ENCODE measurements at places on chromosomes 12 and 14.

DNA sequence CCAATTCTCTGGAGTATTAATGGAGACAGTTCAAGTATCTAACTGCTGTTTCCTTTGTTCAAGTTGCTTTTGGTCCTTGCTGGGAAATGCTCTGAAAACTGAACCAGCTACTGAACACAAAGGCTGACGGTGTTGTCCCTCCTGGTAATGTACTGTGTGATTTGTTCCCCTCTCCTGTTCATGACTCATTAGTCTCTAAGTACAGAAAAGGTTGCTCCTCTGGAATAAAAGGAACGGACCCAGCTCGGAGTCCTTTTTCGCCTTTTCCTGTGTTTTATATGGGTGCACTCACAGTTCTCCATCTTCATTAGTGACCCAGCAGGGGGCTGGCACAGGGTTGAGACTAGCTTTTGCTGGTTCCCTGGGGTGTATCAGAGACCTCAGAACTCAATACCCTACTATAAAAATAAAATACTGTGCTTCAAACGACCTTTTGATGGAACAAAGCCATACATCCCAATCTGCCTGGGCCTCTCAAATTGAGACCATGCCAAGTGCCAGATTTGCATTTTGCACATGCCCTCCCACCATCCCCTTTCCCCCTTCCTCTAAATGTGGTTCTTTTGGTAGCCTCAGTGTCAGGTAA lies 269.7 kb downstream of the RAD51B start:
- DNase-seq, result no peak

- no peak for DNase-seq
These were observed 91.6 kb upstream of the HIF1A start for GRCh38 chr14:61603736-61604135.

GRCh38 chr14:78184157-78184556 lies 14.0 kb downstream of the NRXN3 start:
- DNase-seq, result no peak

GRCh38 chr14:35395283-35395682 lies 9.3 kb downstream of the NFKBIA start:
- no peak for DNase-seq

GRCh38 chr12:113137861-113138783 lies 2.6 kb upstream of the RASAL1 start:
- DNase-seq, result no peak

GRCh38 chr14:56149995-56150394 lies 31.8 kb downstream of the PELI2 start:
- DNase-seq, result no peak

GRCh38 chr12:62670986-62671720 lies 204.5 kb downstream of the MON2 start:
- no peak for DNase-seq

DNA sequence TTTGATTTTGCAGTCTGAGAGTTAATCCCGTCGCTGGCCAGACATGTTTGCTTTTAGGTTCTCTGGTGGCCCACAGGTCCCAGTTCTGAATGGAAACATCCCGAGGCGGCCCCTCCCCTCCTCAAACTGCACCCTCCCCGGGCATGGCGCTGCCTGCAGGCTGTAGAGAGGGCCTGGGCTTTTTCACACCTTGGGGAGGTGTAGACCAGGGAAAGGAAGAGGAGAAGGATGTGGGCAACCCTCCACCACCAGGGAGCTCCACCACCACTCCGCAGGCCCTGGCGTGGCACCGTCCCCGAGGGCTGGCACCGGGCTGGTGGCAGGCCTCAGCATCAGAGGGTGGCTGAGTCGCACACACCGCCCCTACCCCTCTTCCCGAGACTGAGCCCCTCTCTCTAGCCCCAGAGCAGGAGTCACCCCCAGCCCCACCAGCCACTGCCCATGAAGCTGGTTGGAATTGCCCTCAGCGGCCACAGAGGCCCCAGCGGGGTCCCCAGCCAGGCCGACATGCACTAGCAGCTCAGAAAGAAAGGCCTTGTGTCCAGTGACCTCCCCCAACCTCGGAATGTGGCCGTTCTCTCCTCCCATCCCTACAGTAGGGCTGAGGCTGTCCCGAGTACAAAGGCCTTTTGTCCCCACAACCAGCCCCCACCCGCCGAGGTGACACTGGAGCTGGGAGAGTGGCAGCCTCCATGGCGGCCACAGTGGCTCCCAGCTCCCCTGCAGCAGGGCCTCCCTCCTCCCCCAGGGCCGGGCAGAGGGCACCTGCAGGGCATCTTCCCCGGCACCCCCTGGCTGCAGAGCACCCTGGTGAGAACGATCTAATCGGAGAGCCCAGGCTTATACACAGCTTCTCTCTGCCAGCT lies 23.5 kb upstream of the INF2 start:
- DNase-seq, result peak; percentile 41

DNA sequence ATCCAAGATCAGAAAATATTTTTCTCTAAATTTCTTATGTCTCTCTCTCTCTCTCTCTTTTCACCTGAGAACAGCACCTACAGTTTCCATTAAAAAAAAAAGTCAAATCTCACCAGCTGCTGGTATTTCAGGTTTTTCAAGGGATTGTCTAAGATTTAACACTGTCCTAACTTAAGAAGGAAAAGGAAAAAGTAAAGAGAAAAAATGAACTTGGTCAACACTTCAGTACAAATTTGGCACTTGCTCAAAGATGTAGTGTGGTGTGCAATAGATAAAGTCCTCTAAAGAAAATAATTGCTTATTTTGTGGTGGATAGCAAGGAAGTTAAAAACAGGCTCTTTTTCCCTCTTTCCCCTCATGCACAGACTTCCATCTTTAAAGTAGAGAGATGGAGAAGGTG lies 416.2 kb downstream of the SOX5 start:
- no peak for DNase-seq

GRCh38 chr12:90024262-90024661 lies 315.6 kb upstream of the ATP2B1 start:
- DNase-seq, result no peak

- DNase-seq, result no peak
These were observed 435.3 kb downstream of the RAD51B start for GRCh38 chr14:68254669-68255527.

- DNase-seq, result no peak
These were observed 82.6 kb upstream of the ARHGAP5 start for GRCh38 chr14:31994391-31995033.

DNA sequence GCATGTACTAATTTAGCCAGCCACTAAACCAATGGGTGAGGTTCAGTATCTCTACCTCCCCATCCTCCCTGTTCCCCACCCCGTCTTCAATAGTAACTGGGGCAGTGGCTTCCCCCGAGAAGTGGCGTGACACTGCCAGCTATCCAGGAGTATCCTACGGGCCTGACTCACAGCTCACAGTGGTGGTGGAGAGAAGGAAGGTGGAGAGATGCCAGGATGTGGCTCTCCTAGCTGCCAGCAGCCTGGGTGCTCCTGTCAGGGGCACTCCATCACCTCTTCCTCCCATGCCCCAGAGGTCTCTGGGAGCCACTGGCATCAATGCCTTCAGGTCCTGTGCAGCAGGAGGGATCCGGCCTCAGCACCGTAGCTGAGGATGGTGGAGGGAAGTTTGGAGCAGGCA lies 49.0 kb downstream of the TSPAN11 start:
- DNase-seq, result no peak

DNA sequence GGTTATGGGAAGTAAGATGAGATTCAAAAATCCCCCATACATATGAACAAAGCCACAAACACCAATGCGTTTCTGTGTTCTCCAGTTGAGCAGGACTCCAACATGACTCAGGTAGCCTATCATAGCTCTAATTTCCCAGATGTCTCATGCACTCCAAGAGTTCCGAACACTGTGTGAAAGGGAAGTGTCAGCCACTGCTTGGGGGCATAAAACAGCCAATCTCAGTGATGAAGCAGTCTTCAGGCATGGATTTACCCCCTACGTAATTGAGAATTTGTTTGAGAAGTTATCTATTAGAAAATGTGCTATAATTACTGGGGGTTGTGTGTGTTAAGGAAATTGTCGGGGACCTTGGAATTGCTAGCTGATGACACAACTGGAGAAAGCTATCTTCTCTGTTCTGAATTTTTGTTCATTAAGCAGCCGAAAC lies 153.9 kb upstream of the AVPR1A start:
- DNase-seq, result no peak

DNA sequence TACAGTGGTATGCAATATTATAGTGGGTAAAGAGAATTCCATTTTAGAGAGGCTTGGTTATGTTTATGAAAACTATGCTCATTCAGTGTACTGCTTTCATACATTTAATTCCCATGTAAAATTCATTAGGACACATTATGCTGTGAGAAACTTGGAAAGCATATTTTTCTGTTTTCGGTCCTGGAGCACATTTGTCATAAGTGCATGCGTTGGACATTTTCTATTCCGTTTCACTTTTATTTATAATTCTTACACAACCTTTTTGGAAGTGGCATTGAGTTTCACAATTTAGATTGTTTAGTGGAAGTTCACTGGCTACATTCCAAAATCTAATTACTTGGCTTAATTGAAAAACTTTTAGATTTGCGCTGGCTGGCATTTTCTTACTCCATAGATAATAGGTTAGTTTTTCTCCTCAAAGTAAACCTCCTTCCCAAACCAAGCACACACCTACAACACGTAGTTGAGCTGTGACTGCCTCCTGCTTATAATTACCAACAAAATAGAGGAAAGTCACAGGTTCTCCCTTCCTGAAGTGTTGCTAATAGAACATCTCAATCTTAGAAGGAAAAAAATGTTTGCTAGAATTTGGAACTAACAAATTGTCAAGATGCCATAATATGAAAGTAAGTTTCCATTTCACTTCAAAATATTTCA lies 938.5 kb downstream of the TRHDE start:
- no peak for DNase-seq

GRCh38 chr14:100654814-100655740 lies 67.9 kb upstream of the BEGAIN start:
- peak; percentile 57 for DNase-seq

- no peak for DNase-seq
These were observed 7.0 kb upstream of the ATXN2 start for GRCh38 chr12:111605911-111606766.

DNA sequence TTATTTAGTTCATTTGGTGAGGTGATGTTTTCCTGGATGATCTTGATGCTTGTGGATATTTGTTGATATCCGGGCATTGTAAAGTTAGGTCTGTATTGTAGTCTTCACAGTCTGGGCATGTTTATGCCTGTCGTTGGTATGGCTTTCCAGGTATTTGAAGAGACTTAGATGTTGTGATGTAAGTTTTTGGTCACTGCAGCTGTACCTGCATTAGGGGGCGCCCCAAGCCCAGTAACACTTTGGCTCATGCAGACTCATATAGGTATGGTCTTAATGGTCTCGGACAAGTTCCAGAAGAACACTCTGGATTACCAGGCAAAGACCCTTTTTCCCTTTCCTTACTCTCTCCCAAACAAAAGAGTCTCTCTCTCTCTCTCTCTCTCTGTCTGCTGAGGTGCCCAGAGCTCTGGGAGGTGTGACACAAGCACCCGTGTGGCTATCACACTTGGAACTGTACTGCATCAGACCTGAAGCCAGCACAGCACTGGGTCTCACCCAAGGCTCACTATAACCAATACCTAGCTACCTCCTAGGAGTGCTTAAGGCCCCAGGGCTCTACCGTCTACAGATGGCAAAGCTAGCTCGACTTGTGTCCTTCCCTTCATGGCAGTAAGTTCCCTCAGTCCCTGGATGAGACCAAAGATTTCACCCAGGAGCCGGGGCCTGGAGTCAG lies 425.8 kb upstream of the ATXN7L3B start:
- DNase-seq, result no peak

DNA sequence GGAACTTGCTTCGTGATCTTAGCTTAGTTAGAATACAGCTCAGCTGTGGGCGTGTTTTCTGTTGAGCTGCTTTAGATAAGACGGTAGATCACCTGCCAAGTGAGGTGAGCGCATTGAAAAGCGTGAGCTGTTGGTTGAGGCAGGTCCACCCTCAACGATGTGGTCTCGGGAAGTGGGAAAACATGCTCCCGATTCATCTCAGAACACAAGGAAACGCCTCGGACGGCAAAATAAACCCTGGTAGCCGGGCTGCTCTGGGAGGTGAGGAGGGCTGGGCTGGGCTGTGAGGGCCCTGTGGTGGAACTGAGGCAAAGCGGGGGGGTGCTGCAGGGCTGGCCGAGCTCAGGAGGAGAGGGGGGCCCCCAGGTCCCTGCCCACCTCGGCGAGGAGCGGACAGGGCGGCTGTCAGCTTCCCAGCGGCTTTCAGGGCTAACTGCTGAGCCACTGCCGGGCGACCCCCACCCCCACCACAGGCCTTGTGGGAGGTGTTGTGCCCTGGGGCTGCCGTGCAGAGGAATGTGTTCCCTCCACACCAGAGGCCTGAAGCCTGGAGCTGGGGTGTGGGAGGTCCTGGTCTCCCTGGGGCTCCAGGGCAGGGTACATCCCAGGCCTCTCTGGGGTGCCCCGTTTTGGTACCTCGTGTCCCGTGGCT lies 30.7 kb downstream of the NOC4L start:
- DNase-seq, result no peak

GRCh38 chr14:57066463-57066862 lies 202.2 kb downstream of the EXOC5 start:
- no peak for DNase-seq

DNA sequence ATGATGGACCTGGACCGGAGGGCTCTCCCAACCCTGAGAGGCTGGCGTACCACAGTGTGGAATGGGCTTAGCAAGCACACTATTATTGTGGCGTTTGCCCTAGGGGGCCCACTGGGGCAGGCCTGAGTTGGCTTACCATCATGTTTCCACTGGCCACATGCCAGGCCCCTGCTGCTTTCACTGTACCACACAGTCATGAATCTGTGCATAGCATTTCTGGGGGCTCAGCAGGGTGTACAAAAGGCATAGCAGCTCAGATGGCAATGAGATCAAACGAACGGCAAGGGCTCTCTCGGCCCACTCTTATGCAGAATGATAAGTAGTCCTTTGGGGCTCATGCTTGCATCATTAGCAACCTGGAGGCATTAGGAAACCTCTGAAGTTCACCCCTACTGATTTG lies 137.0 kb upstream of the HIF1A start:
- no peak for DNase-seq

- DNase-seq, result no peak
These were observed 16.0 kb downstream of the XRCC3 start for GRCh38 chr14:103699261-103699661.

GRCh38 chr12:106865683-106866082 lies 90.0 kb upstream of the TMEM263 start:
- DNase-seq, result no peak

DNA sequence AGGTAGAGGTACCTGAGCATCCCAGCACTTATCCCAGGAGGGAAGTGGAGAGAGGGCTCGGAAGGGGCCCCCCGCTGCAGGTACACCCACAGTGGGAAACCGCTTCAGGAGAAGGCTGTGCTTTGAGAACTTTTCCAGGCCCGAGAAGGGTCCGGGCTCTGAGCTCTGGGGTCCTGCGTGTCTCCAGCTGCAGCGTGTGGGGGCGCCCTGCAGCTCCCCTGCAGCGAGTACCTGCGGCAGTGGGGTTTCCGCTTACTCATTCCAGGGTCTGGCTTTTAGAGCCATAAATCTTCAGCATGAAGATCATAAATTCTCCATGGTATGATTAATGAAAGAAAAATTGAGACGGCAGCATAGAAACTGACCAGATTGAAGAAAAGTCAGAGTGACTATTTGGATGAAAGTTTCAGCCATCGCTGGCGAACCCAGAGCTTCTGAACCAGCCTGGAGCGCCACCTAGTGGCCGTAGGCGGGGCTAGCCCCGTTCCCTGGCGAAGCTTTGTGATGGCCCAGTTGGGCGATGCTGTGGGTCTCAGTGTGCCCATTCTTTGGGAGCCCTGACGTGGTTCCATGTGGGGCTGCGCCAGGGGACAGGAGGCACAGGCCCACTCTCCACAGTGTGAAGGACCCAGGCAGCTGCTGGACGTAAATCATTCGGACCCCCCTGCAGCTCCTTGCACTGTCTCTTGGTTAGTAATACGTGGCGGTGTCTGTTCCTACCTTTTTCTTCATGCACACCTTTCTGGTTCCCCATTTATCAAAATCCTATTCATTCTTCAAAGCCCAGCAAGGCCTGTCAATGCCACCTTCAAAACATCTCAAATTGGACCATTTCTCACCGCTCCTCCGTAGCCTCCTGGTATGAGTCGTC lies 198.2 kb downstream of the TSPAN9 start:
- peak; percentile 79 for DNase-seq
